ENCODE measurements at places on chromosomes 3 and 15.

- DNase-seq, result peak; percentile 45
These were observed 89.3 kb downstream of the SLCO3A1 start for GRCh38 chr15:91942720-91943394.

DNA sequence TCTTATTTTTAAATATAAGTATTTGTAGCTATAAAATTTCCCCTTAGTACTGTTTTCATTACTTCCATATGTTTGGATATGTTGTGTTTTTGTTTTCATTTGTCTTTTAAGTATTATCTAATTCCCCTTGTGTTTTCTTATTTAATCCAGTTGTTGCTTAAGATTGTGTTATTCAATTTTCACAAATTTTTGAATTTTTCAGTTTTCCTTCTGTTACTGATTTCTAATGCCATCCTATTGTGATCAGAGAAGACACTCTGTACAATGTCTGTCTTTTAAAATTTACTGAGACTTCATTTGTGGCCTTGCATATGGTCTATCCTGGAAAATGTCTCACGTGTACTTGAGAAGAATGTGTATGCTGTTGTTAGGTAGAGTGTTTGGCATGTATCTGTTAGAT is 795.6 kb upstream of the CFAP20DC start:
- no peak for DNase-seq

DNA sequence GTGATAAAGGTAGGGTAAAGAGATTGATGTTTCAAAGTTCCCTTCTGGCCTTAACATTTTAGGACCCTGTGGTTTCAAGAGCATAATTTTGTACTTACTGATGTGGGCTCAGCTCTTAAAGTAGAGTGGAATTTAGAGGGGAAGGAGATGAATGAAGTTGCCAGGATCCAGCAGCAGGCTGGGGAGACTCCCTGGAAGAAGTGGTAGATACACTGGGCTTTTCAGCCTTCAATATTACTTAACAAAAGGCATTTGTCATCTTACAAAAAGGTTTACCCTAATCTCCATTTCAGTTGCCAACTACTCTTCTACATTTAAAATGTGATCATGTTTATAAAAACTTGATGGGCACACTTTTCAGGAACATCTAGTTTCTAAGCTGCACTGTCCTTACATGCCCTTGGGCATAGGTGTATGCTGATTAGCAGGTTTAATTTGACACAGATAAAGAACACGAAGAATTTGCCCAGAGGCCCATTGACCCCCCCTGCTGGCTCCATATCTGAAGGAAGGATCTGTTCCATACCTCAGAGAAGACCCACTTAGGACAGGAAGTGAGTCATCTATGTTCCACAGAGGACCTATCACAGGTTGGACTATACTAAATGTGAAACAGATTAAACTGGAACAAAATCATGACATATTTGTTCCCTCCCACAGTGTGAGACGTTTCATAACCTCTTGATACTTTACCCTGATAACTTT is 93.0 kb upstream of the LPP start:
- peak; percentile 74 for DNase-seq

DNA sequence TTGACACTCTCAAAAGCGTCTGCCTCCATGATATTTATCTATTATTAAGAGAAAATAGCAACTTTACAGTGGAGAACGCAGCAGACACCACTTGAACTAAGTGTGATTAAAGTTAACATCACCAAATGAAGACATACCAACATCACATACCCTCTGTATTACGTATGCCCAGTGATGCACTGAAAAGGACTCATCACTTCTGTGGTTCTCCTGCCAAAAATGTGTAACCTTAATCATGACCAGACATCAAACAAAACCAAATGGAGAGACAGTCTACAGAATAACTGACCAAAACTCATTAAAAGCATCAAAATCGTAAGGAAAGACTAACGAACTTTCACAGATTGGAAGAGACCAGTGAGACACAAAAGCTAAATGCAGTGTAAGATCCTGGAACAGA is 103.2 kb downstream of the PPP2R3A start:
- no peak for DNase-seq

GRCh38 chr3:20682573-20682972 is 496.6 kb upstream of the SGO1 start:
- no peak for DNase-seq

GRCh38 chr15:89669941-89670340 is 9.2 kb downstream of the PLIN1 start:
- no peak for DNase-seq

DNA sequence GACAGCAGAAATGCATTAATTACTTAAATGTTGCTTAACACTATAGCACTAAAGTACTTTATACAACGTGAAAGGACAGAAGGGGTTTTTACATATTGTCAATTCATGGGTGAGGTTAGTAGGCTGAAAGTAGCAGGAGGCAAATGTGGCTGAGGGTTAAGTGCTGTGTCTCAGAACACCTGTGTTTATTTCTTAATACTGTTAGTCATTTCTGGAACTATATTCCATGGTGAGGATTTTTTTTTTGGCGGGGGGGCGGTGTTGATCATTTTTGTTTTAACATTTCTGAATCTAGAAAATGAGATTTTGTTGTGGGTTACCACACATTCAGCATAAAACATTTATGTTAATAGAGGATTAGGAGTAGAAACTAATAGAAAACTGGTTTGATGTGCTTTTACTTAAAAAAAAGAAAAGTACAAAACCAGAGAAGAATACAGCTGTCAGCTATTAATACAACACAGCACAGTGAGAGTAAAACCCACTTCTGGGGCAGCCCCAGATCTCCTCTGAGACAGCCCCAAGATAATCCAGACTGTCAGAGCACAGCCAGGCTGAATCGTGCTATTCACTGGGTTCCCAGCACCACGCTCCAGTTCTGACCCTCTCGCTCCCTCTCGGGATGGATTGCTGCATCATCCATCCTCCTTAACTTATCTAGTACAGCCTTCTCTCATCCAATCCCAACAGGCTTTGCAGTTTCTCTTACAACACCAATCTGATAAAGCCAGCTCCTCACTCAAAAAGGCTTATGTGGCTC is 307.7 kb downstream of the TUSC7 start:
- DNase-seq, result no peak

DNA sequence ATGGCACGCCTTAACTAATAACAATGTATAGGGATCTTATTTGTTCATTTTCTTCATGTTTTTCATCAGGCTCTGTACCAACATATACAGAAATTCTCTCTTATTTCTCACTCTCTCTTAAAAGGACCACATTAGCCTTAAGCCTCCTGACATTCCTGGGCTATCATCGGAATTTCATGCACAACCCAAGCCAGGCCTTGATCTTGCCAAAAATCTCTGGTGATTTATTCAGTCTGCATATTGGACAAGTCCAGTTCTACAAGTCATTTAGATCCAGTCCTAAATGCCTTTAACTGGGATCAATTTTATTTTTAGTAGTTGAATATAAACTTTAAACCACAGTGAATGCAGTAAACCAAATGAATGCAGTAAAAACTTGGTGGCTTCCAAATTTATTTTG is 385.4 kb downstream of the MECOM start:
- DNase-seq, result no peak

DNA sequence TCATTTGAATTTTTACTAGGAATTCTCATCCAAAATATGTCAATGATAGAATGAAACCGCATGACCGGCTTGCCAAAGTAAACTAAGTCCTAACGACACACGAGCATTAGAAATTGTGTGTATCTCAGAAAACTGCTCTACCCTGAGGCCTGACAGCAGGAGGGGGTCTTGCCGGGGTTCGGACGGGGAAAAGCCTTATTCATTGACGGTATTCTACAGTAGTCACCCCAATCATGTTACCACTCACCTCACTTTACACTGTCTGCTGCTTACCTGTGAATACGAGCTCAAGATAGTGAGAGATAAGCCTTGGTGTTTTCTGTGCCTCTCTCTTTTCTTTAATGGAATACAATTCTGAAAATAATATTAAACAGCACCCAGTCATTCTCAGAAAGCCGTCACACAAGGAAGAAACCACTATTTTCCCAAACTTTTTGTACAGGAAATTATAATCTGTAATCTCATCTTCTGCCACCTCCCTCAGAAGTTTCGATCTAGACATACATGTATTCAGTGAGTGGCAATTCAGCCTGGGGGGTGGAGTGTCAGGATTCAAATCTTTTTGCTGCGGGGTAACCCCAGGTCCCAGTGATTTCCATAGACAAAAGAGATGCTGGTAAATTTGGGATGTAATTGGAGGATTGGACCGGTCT is 492 bp upstream of the FAM43A start:
- DNase-seq, result no peak

DNA sequence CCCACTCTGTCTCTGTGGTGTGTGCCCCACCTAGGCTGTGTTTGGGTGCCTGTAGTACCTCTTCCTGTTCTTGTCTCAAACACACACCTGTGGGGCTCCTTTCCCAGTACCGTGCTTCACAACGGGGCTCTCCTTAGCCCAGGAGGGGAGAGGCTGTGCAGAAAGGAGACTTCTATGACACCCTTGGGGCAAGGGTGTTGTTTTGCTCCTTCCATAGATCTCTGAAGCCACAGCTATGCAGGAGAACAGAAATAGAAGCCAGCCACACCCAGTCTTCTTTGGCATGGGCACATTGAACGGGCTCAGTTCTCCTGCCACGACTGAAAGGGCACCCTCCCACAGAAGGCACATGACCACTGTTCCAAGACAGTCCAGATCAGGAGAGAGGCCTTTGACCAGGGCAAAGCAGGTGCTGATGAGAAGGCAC is 74.3 kb downstream of the LIPC start:
- no peak for DNase-seq

- DNase-seq, result peak; percentile 72
These were observed at the start of gene APH1B for GRCh38 chr15:63277038-63277892. APH1B (plus strand) TSS chr15:63277605; CDS start chr15:63277624, 19 bp downstream.

- DNase-seq, result no peak
These were observed 63.6 kb downstream of the MINAR1 start for GRCh38 chr15:79495775-79496174.

GRCh38 chr3:16538507-16538906 is 25.0 kb upstream of the RFTN1 start:
- DNase-seq, result no peak

DNA sequence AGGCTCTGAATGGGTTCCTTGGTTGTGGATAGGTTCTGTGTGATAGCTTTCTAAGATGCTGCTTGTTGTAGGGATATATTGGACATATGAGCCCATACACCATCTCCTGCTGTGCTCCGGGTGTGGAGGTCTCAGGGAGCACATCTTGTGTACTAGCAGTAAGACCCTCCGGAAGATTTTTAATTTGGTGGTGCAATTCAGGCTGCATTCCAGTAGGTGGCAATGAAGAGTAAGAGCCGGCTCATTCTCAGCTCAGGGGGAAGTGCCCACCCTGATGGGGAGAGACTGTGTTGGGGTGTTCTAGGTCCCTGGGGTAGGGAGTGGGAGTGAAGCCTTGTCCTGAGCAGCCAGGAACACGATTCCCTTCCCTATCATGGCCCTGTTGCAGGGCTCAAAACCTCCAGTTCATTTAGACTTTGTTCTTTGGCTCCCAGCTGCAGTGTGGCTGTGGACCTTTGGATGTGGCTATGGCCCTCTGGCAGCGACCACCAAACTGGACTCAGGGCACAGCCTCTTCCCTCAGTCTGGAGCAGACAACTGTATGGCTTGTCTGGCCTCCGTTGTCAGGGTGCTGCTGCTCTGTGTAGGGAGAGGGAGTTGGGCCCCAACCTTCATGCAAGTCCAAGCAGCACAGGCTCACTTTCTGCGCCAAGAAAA is 104.7 kb downstream of the UNC13C start:
- DNase-seq, result peak; percentile 9

- DNase-seq, result no peak
These were observed 533.2 kb downstream of the GRM7 start for GRCh38 chr3:7393944-7394605.

GRCh38 chr3:27279123-27279522 is 90.1 kb downstream of the NEK10 start:
- DNase-seq, result no peak

- DNase-seq, result peak; percentile 24
These were observed 8.6 kb upstream of the CTNNB1 start for GRCh38 chr3:41190509-41191284.

DNA sequence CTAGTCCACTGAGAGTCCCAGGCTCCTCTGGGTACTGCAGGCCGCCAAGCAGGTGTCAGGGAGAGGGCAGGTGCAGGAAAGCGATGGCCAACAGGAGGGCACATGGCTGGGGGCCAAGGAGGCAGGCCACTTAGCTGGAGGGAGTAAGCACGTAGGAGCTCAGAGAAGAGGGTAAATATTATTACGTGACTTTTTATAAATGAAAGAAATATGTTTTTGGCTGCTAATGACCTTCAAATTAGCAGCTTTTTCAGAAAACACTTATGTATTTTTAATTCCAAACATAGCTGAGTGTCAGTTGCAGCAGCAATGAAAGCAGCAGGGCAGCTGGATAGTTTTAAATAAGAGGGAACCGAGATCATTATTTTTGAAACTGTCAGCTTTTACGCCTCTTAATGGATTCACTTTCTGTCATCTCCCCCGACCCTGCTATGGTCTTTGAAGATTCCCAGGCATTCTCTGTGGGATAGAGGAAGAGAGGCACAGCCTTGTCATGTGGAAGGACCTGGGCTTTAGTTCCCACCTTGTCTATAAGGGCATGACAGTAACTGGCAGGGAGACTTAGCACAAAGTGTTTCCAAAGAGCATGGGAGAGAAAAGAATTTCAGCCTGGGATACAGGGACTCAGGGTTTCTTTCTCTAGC is 477.1 kb downstream of the EPHB1 start:
- no peak for DNase-seq

GRCh38 chr3:169171739-169172138 is 491.8 kb downstream of the MECOM start:
- no peak for DNase-seq

- DNase-seq, result no peak
These were observed 25.3 kb upstream of the VPS33B start for GRCh38 chr15:91047545-91048199.

DNA sequence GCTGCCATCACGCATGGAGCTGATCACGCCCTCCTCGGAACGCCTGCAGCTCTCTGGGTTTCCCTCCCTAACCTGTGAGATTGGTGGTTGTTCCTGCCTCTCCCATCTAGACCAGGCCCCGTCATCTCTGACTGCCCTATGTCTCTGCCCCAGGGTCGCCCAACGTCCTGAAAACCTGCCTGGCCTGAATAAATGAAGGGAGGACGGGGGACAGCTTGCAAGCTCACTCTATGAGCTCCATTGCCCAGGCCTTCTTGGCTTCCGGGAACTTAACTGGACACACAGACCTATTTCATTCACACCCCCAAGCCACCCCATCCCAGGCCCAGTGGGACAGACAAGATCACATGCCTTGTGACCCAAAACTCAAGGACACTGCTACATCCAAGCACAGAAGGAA is 274.2 kb downstream of the XXYLT1 start:
- no peak for DNase-seq

- DNase-seq, result peak; percentile 21
These were observed 70.4 kb downstream of the ST6GAL1 start for GRCh38 chr3:187000711-187001151.

DNA sequence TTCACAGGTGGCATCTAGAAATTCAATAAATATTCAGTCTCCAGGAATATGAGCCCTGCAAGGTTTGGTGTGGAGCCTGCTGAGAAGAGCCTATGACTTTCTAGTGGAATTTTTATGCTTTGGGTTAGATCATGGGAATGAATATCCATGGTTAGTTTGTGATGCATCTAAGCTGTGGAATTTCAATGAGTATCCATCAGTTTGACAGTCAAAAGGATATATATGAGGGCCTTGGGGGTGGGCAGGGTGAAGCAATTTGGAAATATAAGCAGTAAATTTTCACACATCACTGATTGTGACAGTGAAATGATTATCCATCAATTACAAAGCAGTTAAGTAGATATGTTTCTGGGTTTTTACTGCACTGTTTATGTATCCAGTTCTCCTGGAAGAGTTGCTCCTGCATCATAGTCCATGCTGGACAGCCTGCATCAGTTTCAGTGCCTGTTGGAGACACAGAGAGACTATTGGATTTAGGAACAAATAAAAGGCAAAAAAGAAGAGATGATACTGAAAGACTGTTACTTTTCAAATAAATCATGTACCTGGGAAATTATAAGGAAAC is 530.8 kb downstream of the MFSD1 start:
- DNase-seq, result no peak
